ENCODE measurements at places on chromosomes 2 and 18. TPM values are rescaled to one million over a fixed set of nuclear protein-coding genes. Genes with fewer than 3 reads are reported as not detected.

LRRC30 gene
- polyA plus RNA-seq: not detected

OTX1 gene
- polyA plus RNA-seq: not detected

PSMA8 gene
- not detected for polyA plus RNA-seq

STON1 gene
- 11.3 TPM for polyA plus RNA-seq

DNA sequence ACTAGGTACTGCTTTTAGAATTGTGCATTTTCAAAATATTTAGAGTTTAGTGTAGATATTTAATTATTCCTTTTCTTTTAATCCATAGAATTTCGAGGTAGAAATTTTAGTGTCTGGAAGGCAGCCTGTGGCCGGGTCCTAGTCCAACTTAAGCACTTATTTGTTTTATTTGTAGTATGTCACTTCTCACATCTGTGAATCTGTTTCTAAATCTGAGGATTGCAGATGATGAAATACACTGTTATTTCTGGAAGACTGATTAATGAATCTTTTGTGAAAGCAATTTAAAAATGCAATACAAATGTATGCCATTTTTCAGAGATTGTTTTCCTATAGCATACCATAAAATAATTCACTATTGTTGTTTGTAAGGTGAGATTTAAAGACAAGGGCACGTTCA is 483.9 kb upstream of the TRIB2 start:
- no peaks in the 10 kb centered on the region for H3K4me1 ChIP-seq
- H3K4me3 ChIP-seq: no peak overlapping the region
- H3K36me3 ChIP-seq: no peaks in the 10 kb centered on the region
- H3K27ac ChIP-seq: no peak overlapping the region
- H3K27me3 ChIP-seq: no peaks in the 10 kb centered on the region

DNA sequence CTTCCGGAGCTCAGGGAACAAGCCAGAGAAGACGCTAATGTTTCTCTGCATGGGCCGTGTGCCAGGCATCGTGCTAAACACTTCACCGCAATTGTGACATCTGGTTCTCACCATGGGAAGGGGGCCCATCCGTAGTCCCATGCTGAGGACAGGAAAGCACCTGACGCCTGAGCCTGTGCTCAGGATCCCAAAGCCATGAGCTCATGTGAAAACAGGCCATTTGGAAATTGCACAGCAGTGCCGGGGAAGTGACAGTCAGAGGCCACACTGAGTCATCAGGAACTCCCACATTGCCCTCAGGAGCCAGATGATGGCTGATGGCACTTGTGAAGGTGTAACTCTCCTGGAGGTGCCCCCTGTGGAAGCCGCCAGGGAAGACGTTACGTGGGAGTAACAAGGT is 141.0 kb downstream of the INHBB start:
- H3K27me3 ChIP-seq: peaks cover 6% of the 10 kb centered on the region
- no peaks in the 10 kb centered on the region for H3K36me3 ChIP-seq
- no peak for DNase-seq
- H3K4me3 ChIP-seq: no peak overlapping the region
- no peak overlapping the region for H3K27ac ChIP-seq

DNA sequence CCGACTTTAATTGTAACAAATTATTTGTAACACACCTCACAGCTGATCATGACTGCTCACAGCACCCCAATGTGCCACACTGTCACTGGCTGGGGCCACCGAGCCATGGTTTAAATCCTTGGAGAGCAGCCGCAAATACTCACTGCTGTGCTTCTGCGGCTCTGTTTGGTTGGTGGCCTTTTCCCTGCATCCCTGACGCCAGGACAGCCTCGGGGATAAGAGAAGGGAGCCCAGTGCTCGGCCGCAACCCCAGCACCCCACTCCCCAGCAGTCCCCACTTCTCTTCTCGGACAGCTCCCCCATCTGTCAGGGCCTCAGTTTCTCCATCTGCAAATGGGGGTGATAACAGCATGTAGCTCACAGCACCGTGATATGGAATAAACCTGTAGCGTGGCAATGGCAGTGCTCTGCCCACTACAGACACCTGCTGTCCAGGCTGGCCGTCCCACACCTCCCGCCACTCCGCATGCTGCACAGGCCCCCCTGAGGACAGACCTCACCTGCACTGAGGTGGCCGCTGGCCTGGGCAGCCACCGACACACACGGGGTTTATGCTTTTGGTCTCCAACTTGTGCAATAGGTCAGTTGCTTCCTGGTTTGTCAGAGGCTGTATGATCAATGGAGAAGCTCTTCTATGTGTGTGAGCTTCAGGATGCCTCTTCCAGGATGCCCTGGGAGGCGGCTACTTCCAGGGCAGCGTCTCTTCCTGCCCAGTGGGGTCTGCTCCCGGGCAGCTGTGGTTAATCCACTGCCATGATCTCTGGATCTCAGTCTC is 87.1 kb downstream of the NDUFA10 start:
- no peak overlapping the region for H3K4me3 ChIP-seq
- H3K4me1 ChIP-seq: no peaks in the 10 kb centered on the region
- DNase-seq: no peak

GRCh38 chr18:46243673-46244072 is 139.5 kb downstream of the HAUS1 start:
- H3K4me1 ChIP-seq: no peaks in the 10 kb centered on the region
- H3K36me3 ChIP-seq: no peaks in the 10 kb centered on the region
- DNase-seq: no peak
- H3K4me3 ChIP-seq: no peak overlapping the region
- H3K27ac ChIP-seq: no peak overlapping the region

- no peak overlapping the region for H3K27ac ChIP-seq
- no peaks in the 10 kb centered on the region for H3K36me3 ChIP-seq
- no peaks in the 10 kb centered on the region for H3K27me3 ChIP-seq
- H3K4me1 ChIP-seq: peaks cover 17% of the 10 kb centered on the region
Measured at GRCh38 chr2:20573620-20574422, 77.1 kb downstream of the HS1BP3 start.

DNA sequence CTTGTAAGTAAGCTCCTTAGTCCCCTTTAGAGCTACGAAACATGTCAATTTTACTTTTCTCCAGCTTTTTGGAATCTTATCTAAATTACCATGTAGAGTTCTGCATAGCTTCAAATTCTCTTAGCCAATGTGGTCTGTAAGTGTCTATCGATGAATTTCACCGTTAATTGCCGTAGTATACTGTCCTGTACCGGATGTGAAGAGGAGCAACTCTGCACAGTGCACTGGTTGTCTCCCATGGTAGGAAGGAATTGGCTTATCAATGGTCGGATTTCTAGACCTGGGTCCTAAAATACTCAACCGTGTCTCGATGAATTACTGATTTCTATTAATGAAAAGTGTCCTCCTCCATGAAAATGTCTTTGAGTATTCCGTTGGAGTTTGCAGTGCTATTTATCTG is 1.9 kb downstream of the NOP58 start:
- peak overlapping the region; percentile 87 for H3K4me3 ChIP-seq
- no peaks in the 10 kb centered on the region for H3K36me3 ChIP-seq
- no peaks in the 10 kb centered on the region for H3K4me1 ChIP-seq
- DNase-seq: no peak
- H3K27ac ChIP-seq: peak overlapping the region; percentile 51

DNA sequence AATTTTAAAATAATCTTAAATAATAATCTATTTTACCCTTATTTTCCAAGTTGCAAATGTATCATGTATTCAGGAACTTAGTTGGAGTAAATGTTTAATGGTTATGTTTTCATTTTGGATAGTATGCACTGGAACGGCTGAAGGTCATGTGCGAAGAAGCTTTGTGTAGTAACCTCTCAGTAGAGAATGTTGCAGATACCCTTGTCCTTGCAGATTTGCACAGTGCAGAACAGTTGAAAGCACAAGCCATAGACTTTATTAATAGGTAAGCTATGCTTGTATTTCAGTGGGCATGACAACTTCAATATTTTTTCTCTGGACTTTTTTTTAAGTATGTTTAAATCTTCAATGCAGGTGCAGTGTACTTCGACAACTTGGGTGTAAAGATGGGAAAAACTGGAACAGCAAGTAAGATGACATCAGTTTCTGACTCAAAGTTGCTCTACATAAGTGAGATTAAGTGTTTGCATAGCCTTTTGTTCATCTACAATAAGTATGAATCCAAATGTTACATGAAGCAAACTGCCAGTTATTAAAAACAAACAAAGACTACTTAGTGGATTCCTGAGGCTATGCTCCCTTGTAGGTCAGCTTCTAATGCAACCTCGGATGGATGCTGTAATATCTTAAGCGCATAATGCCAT is 63.1 kb downstream of the SPOPL start:
- H3K27ac ChIP-seq: no peak overlapping the region
- H3K36me3 ChIP-seq: no peaks in the 10 kb centered on the region
- H3K4me3 ChIP-seq: no peak overlapping the region
- H3K27me3 ChIP-seq: no peaks in the 10 kb centered on the region
- no peaks in the 10 kb centered on the region for H3K4me1 ChIP-seq
- peak; percentile 33 for DNase-seq

- H3K36me3 ChIP-seq: peaks cover 10% of the 10 kb centered on the region
- no peak for DNase-seq
Measured at GRCh38 chr2:23705771-23706612, 220.9 kb downstream of the ATAD2B start.

DNA sequence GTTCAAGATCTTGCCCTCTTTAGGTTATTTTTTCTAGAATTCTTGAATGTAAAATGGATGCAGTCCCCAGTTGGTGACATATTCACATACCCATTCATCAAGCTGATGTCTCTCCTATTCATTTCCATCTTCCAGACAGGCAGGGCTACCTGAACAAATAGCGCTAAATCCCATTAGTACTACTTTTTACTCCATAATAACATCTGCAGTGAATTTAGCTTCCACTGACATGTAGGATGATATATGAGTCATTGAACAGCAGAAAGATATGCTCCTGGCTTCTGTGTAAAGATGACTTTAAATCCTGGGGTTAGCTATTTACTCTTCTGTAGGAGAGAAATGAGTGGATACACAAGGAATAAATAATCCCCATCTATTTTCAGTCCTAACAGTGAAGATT is 194.7 kb downstream of the RND3 start:
- peak; percentile 44 for DNase-seq
- no peaks in the 10 kb centered on the region for H3K4me1 ChIP-seq
- no peaks in the 10 kb centered on the region for H3K36me3 ChIP-seq
- H3K27ac ChIP-seq: no peak overlapping the region
- H3K27me3 ChIP-seq: no peaks in the 10 kb centered on the region

DNA sequence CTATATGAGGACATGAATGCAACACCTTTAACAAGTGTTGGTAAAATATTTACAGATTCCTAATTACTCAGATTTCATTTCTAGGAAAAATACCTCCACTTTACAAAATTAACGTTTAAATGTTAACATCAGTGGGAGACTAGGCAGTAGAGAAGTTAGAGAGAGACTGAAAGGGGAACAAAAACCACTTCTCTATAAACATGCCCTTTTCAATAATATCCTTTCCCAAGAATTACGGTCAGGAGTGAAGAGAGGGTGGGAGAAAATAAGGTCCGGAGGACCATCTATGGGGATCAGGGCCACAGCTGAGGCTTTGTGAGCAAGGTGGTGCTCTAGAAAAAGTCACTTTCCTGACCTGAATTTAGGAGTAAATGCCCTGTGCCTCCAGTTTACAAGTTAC is 65.3 kb upstream of the WIPF1 start:
- no peaks in the 10 kb centered on the region for H3K27me3 ChIP-seq
- H3K4me3 ChIP-seq: no peak overlapping the region
- H3K27ac ChIP-seq: peak overlapping the region; percentile 23
- no peaks in the 10 kb centered on the region for H3K36me3 ChIP-seq
- no peak for DNase-seq

DNA sequence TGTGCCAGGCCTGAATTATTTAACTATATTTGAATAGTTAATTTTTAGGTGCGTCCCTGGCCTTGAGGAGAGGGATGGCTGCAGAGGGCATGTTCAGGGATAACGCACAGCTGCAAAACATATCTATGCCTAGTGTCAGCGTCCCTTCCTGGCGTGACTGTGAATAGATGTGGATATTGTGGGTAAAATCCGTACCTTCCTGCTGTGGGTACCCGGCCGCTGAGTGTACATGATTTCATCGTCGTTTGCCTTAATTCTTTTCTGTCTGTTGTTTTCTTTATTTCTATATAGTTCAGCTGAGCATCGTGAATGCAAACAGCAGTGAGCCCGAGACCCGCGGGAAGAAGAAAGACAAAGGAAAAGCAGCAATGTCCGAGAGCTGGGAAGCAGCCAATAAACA is 25.0 kb upstream of the MC2R start:
- no peak for DNase-seq
- H3K4me1 ChIP-seq: no peaks in the 10 kb centered on the region
- H3K27ac ChIP-seq: no peak overlapping the region
- no peak overlapping the region for H3K4me3 ChIP-seq
- H3K27me3 ChIP-seq: no peaks in the 10 kb centered on the region

DNA sequence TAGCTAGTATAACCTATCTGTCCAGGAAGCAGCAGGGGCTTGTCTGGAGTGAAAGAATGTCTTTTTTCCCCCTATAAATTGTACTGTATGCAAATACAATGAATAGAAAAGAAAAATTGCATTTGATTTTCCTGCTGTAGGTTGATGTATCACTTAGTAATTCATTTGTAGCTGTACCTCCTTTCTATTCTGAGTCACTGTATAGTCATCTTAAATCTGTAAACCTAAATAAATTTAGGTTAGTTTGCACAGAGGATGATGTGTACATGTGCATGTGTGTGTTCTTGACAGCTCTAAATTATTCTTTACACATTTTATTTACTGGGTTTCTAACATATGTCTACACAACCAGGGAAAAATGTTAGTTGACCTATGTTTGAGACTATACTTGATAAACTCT is 478.7 kb upstream of the CNTNAP5 start:
- H3K27me3 ChIP-seq: no peaks in the 10 kb centered on the region
- no peak for DNase-seq
- H3K36me3 ChIP-seq: no peaks in the 10 kb centered on the region
- no peaks in the 10 kb centered on the region for H3K4me1 ChIP-seq
- H3K27ac ChIP-seq: no peak overlapping the region

DNA sequence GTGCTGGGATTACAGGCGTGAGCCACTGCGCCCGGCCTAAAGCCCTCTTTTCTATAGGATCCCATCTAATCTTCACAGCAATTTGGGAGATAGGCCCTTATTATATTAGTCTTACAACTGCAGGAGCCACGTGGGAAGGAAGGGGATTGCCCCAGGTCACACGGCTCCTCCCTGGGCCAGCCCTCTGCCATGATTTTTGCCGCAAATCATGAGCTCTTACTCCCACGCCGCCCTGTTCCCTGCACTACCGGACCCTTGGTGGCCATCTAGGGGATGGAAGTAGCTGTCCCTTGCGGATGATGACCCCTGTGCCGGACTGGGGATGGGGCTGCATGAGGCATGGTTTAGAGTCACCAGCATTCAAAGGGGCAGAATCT is 28.4 kb upstream of the PTMA start:
- DNase-seq: no peak
- no peaks in the 10 kb centered on the region for H3K36me3 ChIP-seq
- no peak overlapping the region for H3K27ac ChIP-seq
- peaks cover 3% of the 10 kb centered on the region for H3K4me1 ChIP-seq

DNA sequence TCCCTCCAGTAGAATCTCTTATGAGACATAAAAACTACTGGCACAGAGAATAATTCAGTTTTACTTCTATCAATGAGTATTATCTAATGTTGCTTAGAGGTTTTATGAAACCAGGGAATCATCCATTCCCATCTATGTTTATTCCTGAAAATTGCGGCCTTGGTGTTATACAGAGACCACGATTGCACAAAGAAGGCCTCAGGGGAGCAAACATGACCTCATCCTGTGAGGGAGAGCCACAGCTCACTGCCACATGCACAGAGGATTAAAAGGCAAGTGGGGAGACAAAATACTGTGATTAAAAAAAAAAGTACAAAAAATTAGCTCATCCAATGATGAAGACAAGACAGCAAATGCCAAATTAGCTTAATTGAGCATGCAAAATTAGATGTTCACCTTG is 111.8 kb upstream of the SLC35G4 start:
- peak; percentile 55 for DNase-seq
- no peak overlapping the region for H3K27ac ChIP-seq
- no peaks in the 10 kb centered on the region for H3K27me3 ChIP-seq
- H3K4me1 ChIP-seq: peaks cover 15% of the 10 kb centered on the region
- H3K4me3 ChIP-seq: no peak overlapping the region
